ENCODE measurements at places on chromosomes 12 and 14.

GRCh38 chr12:57474430-57474829 lies 5.2 kb downstream of the ARHGAP9 start:
- no peak for DNase-seq

DNA sequence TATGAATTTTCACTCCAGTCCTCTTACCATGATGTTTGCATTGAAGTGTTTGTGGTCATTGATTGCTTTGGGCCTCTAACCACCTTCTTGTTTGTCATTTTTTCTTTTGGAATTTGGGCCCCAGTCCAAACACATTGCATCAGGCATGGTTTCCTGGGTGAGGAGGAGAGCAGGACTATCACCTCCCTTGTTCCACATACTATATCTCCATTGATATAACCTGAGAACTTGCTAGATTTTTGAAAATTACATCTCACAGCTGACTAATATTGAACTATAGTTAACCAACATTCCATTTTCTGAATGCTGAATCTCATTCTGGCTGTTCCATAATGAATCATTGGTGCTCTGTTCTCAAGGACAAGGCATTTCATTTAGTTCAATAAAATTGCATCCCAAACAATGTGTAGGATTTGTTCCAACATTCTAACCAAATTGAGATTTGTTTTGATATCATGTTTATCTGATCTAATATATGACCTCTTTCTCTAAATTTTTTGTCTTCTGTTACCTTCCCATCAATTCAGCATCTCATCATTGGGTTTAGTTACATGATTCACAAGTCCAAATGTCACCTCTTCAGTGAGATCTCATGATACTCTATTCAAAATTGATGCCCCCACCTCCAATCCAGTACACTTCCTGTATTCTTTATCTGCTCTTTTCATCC lies 329.0 kb downstream of the ZFP36L1 start:
- no peak for DNase-seq

DNA sequence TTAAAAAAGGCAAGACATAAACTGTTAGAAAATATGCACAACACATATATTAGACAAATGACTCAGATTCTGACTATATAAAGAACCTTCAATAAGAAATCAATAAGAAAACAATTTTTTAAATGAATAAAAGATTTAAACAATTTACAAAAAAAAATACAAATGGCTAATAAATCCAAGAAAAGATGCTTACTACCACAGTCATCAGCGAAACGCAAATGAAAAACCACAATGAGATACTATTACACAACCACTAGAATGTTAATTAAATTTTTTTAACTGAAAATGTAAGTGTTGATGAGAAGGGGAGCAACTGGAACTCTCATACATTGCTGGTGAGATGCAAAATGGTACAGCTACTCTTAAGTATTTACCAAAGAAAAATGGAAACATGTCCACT lies 24.4 kb downstream of the OSBPL8 start:
- DNase-seq: no peak

- DNase-seq: no peak
These were observed 92.3 kb downstream of the RGS6 start for GRCh38 chr14:72024504-72024903.

GRCh38 chr14:99725774-99726537 lies 41.9 kb downstream of the CYP46A1 start:
- DNase-seq: no peak

GRCh38 chr14:33848706-33849454 lies 102.0 kb downstream of the EGLN3 start:
- DNase-seq: no peak

DNA sequence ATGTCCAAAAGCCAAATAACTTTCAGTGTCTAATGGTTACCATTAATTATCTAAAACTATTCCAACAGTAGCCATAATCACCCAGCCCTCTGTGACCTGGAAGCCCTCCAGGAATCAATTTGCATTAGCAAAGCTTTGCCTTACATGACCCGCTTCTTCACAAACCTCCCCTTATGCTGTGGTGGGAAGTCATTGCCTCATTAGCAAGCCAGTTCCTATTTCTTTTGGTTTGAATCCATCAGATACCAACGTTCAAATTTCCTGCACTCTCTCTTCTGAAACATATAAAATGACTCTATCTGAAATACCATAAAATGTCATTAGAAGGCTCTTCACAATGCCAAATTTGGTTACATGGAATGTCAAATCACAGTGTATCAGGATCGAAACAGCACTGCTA lies 268.3 kb upstream of the PRKD1 start:
- DNase-seq: no peak

GRCh38 chr12:27733052-27733656 lies 22.5 kb downstream of the MRPS35 start:
- DNase-seq: no peak

DNA sequence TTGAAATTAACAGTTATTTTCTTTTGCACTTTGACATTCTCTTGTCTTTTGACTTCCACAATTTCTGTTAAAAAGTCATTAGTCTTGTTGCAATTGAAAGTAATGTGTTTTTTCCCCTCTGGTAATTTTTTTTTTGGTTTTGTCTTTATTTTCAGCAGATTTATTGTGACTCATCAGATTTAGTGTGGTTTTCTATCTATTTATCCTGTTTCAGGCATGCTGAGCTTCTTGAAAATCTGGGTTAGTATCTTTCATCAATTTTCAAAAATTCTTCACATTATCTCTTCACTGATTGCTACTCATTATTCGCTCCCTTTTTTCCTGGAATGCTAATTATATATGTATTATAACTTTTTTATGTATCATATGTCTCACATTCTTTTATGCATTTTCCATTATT lies 15.3 kb upstream of the NTF3 start:
- no peak for DNase-seq

DNA sequence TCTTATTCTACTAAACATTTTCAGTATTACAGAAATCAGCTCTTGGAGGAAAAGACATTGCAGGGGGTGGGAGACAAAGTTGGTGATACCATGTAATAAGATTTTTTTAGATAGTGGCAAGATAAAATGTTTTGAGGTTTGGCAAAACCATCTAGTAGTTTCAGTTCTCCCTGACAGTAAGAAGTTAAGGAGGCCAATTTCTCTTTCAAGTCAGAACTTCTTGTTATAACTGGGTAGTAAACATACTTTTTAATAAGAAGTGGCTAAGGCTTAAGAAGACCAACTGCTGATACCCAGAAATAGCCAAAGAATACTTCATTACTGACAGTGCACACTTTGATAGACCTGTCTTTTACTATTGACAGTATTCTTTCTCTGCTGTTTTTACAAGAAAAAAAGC lies 452.3 kb downstream of the DIO2 start:
- DNase-seq: no peak

DNA sequence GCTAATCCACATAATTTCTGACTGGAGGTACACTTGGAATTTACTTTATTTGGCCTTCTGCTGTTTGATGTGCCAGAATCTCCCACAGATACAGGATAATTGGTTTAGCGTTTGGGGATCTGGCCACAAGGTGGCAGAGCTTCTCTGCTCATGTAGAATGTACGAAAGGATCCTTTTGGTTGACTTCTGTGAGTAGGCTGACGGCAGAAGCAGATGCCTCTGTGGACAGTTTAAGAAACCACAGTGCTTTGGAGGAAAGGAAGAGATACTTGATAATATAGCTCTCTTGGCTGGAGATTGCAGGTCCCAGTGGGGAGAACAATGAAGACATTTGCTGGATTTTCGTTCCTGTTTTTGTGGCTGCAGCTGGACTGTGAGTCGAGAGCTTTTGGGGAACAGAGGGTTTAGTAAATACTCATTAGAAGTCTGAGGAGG lies 75.3 kb upstream of the OR4E1 start:
- peak; percentile 38 for DNase-seq

DNA sequence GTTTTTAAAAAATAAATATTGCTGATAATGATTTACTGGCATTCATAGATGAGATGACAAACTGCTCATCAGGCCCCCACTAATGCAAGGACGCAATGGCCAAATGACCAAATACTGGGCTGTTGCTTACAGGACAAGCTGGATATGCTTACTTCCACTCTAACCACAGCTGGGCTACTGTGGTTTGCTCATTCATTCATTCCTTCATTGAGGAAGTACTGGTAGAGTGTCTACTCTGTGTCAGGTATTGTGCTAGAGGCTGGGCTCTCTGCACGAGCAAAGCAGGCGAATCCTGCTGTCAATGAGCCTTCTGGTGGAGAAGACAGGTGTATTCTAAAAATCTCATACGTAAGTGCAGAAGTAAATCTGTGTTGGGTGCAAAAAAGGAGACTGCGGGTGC lies 113.3 kb upstream of the SLC38A2 start:
- no peak for DNase-seq
